ENCODE measurements at places on chromosomes 3 and 15.

DNA sequence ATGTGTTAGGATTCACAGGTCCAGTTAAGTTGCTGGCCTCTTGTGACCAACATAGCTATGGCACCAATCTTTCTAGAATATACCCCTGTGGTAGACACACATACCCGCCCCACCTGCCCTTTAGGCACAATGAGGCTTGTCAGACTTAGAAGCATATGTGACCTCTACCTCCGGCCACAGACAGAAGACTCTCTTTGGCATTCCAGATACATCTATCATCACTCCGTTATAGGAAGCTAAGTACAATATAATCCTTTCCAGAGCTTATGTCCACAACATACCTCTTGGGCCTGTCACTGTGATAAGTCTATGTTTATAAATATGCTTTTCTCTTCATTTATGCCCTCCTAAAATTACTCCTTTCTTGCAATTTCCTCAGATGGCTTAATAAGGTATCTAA is 39.8 kb downstream of the CD47 start:
- ATAC-seq: no peak

- ATAC-seq: no peak
These were observed 7.7 kb upstream of the IVD start for GRCh38 chr15:40397688-40398412.

DNA sequence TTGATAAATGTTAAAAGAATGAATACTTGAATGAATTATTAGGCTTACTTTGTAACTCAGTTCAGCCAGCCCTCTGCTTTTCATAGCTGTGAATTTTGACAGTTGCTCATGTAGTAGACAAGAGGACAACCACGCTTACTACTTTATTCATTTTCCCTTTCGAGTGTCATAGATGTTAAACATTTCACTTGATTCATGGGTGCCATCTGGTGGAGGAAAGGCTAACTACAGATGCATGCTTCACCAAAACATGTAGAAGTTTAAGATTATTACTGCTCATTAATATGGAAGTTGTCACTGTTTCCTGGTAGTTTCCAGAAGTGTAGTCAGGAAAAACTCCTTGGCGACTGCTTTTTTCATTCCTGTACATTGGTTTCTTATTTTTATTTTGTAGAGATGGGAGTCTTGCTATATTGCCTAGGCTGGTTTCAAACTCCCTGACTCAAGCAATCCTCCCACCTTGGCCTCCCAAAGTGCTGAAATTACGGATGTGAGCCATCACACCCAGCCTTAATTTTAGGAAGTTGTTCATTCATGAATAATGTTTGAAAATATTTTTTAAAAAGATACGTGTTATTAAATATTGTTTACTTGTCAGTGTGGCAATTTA is 163.2 kb downstream of the B3GALNT1 start:
- ATAC-seq: peak; percentile 27

DNA sequence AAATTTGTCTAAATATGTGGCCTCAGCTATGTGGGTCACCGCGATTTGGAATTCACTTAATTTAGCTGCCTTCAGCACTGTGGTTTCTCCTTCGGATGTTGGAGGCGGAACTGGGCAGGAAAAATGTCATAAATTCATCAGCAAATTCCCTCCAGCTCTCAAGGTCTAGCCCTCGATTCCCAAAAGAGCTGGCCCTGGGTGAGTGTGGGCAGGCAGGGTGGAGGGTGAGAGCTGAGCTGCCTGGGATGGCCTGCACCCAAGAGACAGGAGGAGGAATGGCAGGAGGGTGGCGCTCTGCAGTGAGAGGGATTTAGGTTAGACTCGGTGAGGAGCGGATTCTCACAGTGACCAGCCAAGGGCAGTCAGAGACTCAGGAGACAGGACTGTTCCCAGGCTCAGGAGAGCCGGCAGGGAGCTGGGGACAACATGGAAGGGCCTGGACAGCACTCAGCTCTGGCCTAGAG is 57.1 kb downstream of the FEM1B start:
- no peak for ATAC-seq

- no peak for ATAC-seq
These were observed 126.6 kb downstream of the IGF1R start for GRCh38 chr15:98774756-98775497.

- ATAC-seq: no peak
These were observed 11.3 kb downstream of the PLA2G4D start for GRCh38 chr15:42082823-42083604.

DNA sequence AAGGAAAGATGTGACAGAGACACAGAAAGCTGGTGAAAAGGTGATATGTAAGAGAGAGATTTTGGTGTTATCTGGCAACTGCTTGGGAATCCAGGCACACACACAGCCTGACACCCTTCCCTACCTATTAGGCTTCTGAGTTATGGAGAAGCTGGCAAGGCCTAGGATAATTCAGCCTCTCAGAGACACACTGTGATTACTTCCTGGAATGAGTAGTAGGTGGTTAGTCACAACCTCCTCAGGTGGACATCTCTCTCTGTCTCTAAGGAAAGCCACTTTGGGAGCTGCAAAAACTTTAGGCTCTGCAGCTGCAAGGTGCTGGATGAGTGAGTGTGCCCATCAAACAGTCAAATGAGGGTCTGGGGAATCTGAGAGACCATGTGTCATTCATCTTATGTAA is 201.9 kb downstream of the PDCD6IP start:
- ATAC-seq: no peak

GRCh38 chr3:187185759-187186158 is 11.5 kb upstream of the RTP1 start:
- ATAC-seq: no peak

DNA sequence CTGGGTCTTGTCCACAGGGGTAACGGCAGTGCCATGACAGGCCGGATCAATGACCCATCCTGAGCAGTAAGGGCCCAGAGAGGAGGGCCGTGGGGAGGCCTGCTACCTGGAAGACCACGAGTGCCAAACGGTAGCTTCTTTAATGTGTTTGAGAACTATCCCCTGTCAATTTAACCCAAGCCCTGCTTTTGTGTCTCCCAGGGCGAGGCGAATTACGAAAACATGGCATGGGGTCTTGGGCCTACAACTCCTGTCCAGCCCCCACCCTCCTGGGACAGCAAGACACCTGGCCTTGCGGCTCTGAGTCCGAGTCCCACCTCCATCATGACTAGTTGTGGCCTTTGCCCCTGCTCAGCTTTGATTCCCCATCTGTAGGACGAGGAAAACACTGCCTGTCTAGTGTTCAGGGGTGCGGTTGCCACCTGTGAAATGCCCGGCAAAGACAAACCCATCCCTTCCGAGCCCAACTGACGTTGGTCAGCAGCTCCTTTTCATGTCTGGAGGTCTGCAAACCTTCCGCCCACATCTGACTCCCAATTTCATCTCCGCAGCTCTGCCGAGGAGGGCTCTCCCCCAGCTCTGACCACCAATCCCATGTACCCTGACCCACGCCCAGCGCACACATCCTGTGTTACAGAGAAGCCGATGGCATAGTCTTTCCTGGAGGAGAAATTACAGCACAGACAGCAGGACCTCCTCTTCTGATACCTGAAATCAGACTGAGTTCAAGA is 28.9 kb upstream of the SNRPA1 start:
- ATAC-seq: no peak

- no peak for ATAC-seq
These were observed 21.6 kb downstream of the SHOX2 start for GRCh38 chr3:158084651-158085050.

- ATAC-seq: no peak
These were observed 20.2 kb downstream of the TGFBR2 start for GRCh38 chr3:30626443-30627180.

- peak; percentile 35 for ATAC-seq
These were observed 11.9 kb downstream of the GTPBP8 start for GRCh38 chr3:113002679-113003078.

GRCh38 chr3:184005941-184006507 is 11.7 kb downstream of the ABCC5 start:
- peak; percentile 46 for ATAC-seq

GRCh38 chr3:150351398-150351797 is 56.7 kb upstream of the TSC22D2 start:
- no peak for ATAC-seq

DNA sequence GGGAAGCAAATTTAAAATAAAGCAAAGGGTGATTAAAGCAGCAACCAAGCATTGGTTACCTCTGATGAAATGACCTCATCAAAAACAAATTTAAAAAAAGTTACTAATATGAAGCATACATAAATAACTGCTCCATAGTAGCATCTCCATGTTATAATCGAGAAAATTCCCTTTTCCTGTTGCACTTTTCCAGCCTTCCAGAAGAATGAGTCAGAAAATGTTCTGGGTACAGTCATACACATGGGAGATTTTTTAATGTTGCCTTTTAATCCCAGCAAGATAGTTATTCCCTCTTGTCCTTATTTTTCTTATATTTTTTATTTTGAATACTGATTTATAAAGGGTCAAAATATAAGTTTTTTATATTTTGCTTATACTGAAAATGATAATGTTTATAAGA is 2.6 kb upstream of the TMCO5A start:
- no peak for ATAC-seq

DNA sequence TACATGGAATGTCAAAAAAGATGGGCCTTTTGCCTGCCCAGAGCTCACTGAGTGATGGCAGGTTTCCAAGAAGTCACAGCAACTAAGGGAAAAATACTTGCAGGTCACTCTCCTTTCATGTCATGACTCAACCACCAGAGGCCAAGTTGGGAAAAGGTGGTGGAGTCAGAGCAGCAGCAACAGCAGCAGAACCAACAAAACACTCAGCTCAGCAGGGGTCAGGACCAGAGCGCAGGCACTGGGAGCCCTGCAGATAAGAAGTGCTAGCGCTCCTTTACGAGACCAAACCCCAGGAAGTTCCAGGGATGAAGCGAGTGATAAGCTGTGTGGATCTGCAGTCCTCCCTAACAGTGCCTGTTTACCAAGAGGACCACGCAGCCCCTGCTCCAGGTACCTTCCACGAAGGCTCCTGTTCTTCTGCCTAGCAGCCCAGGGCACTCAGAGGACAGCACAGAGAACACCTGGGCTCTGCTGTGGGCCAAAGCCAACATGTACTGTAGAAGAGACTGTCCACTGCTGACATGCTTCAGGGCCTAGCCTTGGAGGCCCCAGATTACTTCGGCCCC is 26.0 kb downstream of the POC1A start:
- no peak for ATAC-seq

DNA sequence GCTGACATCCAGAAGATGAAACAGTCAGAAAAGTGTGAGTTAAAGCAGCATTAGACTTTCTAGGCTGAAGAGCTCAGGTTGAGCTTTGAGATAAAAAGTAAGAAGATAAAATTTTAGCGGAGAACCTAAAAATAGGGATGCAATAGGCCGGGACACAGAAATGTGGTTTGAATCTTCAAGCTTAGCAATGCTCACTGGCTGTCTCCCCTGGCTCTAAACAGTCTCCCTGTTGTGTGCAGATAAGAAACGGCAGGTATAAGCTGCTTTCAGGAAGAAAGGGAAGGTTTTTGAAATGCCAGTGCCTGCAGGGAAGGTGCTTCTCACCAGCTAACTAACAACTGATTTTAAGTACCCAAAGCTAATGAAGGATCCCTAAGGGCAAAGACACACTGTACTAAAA is 718.7 kb upstream of the SGO1 start:
- ATAC-seq: no peak

DNA sequence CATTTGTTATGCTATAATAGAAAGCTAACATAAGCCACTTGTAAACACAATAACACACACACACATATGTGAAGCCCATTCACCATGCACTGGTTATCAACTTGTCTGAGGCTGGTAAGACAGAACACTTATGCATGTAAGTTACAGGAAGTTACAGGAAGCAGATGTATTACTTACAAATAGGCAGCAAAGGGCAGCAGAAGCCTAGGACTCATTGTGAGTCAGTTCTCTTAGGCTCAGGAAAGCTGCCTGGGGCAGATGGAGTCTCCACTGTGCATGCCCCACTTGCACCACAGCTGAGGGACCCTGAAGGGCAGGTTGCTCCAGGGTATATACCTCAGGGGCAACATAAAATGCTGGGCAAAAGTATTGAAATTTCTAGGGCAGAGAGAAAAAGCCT is 748.8 kb upstream of the CCDC54 start:
- ATAC-seq: no peak

DNA sequence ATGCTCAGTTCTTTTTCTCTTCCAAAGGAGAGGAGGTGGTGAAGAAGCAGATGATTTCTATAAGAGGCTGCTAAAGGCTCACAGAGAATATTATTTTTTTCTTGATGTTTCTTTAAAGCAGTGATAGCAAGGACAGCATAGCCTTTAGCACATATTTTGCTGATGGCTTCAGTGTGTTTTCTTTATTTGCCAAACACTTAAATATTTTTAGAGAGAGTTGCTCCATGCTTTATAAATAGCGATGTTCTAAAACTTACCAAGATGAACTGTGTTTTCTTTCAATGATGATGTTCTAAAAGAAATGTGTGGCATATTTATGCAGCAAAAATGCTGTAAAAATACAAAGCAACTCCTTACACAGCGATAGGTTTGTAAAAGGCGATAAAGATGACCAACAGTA is 11.8 kb upstream of the KCNAB1 start:
- no peak for ATAC-seq

DNA sequence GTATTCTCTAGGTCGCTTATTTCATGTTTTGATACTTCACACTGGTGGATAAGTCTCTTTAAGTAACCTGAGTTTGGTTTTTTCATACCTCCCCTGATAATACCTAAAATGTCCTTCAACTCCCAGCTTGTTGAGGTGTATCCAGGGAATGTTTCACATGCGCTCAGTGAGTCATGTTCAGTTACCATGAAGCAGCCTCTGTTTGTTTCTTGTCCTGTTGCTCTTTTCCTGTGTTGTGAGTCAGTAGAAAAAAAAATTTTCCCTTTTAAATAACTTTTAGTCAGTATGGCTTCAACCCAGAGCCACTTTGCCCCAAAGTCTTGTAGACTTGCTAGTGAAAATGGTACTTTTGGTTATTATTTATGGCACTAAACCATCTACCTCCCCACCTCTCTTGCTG is 278.4 kb upstream of the ZPLD1 start:
- no peak for ATAC-seq

DNA sequence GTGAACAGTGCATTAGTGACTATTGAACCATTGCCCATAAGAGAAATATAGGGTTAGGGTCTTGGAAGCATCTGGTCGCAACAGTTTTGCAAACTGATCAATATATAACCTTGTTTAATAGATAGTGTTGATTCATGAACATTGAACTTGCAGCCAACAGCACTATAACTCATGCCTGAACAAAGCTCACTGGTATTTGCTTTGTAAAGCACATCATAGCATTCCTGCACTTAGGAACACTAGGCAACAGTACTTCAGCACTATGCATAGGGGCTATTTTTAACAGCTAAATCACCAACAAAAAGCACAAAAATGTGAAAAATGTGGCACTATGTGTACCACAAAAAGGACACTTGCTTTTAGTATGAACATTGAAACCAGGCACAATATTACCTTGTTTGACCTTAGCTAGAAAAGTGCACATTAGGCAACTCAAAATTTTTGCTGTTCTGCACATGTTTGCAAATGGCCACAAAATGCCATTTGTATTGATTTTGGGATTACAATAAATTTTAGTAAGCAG is 68.0 kb downstream of the OXNAD1 start:
- ATAC-seq: no peak

GRCh38 chr3:184765047-184765729 is 46.8 kb upstream of the VPS8 start:
- no peak for ATAC-seq

Data from activated CD4-positive, CD25-positive, alpha-beta regulatory T cell treated with anti-CD3 and anti-CD28 coated beads, Interleukin-2, amount 50 U/mL, for 24 hours (primary cell).